ENCODE measurements at places on chromosomes 13 and 19.
A peak's percentile ranks its signal among the peaks of the same experiment; 100 is the strongest.

DNA sequence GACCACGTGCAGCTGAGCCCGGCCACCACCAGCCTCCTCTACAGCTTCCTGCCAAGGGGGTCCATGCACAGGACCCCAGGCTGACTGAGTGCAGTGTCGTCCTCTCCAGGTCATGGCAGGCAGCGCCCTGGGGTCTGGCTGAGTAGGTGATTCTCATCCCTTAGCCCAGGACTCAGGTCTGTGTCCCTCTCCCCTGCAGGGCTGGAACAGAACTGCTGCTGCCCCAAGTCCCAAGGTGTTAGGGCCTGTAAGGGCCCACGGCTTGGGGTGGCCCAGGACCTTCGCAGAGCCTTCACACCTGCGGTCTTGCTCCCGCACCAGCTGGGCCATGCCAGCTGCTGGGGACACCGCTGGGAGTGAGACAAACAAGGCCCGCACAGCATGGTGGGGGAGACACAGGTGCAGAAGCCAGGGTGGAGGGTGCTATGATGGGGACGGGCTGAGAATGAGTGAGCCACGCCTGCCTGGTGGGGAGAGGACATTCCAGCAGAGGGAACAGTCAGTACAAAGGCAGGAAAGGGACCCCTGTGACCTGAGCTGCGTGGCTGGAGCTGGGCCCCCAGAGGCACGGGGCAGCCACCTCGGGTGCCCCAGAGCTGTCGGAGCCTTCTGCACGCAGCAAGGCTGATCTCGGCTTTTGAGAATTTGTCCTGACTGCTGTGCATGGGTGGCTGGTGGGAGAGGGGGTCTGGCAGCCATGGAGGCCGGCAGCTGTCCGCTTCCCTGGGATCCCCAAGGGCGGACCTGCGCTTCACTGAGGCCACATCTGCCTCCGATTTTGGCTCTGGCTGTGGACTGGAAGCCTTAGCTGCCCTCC is 11.9 kb downstream of the PLEKHF1 start:
- peak; percentile 56 for DNase-seq

GRCh38 chr13:20049558-20050473 is 91.3 kb downstream of the ZMYM2 start:
- no peak for DNase-seq

DNA sequence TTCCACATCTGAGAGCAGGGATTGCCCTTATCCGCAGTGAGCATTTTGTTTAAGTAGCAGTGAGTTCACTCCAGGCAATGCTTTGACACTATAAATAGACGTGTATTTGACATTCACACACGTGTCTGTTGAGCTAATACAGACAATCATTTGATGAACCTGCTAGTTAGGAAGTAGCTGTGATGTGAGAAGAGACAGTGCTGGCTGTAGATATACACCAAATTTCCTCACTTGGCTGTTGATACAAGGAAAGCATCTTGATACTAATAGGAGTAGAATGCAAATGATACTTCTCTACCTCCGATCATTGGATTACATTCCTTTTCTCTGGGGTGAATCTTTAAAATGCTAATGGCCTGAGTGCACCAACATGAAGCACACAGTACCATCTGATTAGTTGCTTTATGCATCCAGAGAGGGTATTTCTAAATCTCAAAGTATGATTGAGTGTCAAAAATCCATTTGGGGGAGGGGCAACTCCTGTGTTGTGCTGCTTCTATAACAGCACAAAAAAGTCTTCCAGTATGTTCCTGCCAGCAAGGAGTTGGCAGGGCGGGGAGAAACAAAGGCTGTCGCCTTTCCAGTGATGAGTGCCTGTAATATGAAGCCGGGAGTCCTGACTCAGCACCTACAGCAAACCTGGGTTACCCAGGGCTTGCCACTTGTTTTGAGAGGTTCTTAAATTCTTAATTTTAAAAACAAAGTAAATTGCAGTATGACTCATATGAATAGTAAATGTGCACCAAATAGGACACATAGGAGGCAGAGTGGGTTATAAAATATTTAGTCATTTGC is 7.0 kb downstream of the CUL4A start:
- DNase-seq = no peak

GRCh38 chr19:1465191-1466016 is 13.6 kb downstream of the C19orf25 start:
- DNase-seq = no peak

DNA sequence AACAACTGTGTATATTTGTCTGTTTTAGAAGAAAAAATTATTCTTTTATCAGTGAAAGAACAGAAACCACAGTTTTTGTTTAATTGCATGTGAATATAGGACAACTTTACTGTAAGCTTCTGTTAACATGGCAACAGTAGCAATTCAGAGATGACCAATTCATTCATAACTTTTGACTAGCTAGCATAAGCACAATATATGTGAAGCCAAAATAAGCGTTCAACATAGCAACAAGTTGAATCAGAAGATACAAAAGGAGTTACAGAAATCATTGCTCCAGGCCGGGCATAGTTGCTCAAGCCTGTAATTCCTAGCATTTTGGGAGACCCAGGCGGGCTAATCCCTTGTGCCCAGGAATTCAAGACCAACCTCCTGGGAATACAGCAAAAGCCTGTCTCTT is 197.1 kb upstream of the GPC6 start:
- DNase-seq = no peak

- no peak for DNase-seq
These were observed 21.7 kb upstream of the LDLR start for GRCh38 chr19:11067356-11068113.

DNA sequence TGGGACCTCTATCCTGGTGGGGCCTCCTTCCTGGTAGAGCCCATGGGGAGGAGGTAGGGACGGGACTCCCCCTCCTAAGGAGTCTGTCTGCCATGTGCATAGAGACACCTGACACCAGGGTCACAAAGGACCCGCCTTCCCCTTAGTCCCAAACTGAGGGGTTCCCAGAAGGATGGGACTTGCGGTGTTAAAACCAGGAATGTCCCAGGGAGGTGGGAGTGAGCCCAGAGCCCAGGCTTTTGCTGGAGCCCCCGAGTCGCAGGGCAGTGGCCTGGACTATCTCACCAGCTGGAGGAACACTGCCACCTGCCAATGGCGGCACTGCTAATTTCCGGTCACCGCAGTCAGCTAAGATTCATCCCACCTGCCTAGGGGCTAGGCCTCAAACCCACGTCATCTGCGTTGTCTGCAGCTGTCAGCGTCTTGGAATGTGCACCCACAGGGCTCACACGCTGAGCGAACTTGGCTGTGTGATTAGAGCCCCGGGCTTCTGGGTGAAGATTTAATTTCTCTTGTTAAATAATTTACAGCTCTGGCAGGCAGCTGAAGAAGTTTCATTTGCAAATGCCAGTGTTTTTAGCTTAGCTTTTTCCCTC is 31.9 kb upstream of the ATP11A start:
- DNase-seq = no peak

DNA sequence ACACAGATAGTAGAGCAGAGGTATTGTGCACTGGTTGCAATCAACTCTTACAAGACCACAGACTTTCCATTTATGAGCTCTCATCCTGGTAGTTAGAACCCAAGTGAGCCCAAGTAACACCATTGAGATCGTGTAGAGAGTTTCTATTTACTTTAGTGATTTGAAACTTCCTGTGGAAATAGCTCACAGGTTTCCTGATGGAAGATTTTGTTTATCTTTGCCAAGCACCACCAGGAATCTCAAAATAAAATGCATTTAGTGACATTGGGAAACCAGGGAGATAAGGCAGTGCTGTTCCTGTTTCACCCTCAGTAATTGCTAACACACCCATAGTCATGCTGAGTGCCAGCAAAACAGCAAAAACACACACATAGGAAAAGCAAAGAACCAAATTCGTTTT is 102.5 kb downstream of the FLT1 start:
- no peak for DNase-seq

DNA sequence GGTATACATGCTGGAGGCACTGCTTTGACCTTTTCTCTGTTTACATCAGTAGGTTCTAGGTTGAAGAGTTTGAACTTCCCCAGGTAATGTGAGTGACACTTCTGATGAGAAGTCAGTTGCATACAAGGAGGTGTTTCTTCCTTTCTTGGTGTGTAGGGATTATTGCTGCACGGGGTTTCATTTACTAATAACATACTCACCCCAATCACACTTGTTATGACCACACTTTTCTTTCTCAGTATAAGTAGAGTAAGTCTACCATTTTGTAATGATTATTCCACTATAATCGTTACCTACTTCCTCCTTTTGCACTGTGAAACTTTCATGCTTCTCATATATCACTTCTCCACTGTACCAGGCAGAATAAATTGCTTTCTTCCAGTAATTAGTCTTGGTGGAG is 138.0 kb downstream of the TNFSF13B start:
- DNase-seq = no peak

GRCh38 chr19:35143818-35144217 is 763 bp downstream of the FXYD7 start:
- DNase-seq = no peak

DNA sequence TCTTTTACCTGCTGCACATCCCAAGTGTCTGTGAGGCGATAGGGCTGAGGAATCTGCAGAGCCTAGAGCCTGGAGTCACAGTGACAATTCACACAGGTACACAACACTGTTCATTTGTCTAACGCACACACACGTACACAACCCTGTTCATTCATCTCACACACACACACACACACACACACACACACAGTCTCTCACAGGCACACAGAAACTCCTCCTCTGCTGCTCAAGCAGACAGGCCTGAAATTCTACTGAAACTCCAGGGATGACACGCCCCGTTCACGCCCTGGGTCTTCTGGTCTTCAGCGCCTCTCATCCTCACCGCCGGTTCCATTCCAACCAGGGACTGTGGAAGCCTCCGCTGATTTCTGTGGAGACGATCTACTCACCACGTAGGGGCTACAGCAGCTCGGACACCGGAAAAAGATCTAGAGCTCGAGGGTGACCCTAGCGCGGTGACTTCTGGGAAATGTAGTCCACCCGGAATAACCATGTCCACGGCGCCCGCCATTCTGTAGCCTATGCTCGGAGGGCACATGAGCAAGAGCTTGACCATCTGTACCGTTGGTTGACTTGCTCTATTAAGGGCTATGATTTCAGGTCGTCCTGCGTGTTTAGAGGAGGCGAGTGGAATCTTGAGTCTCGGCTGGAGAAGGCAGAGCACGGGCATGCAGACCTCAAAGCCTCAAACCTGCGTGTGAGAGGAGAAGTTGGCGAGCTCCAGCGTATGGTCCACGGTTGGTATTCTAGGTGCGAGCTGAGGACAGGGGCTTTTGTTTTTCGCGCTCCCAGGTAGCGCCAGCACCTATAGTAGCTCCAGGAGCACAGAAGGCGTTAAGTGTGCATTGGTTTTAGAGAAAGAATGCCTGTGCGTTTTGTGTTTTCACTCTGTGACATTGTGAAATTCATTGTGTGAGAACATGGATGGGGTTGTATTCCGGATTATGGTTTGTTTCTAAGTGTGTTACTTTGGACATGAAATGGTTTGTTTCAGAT is 33.4 kb downstream of the ZNF45 start:
- DNase-seq = peak; percentile 86

- DNase-seq = no peak
These were observed 72.1 kb downstream of the KLF12 start for GRCh38 chr13:74061926-74062595.

DNA sequence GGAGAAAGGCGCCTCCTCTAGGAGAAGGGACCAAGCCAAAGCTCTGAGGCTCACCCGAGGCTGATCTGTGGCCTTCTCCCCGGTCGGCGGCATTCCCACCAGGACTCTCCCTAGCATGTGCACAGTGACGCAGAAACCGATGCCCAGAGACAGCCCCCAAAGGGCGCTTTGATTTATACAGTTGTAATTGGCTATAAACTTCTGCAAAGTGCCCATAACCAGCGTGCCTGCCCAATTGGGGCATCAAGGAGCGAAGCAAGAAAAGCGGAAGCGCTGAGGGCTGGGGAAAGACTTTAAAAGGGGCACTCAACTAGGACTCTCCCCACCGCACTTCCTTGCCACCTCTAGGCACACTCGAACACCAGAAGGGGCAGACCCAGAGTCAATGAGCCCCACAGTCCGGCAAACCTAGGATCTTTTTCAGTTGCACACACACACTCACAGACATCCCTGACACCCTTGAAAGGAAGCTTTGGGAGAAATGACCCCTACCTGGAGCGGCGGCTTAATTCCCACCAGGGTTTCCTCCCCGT is 1.8 kb downstream of the CDX2 start:
- no peak for DNase-seq

DNA sequence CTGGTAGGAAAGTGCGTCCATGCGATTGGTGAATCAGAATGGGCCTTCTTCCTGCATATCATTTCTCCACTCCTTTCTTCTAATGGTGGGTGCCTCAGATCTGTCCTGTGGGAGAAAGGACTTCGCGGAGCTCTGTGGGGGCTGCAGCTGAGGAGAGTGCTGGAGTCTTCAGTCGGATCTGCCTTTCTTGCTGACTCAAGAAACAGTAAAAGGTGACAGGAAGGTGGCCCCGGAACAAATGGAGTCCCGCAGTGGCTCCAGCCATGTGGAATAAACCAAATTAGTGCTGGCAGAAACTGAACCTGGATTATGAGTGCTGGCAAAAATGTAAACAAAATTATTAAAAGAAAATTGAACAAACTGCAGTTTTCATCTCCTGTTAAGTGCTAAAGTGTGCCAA is 15.1 kb upstream of the GAS6 start:
- no peak for DNase-seq

- no peak for DNase-seq
These were observed 154.5 kb downstream of the DCT start for GRCh38 chr13:94324767-94325540.

- no peak for DNase-seq
These were observed 25.2 kb downstream of the KCTD15 start for GRCh38 chr19:33821871-33822270.

DNA sequence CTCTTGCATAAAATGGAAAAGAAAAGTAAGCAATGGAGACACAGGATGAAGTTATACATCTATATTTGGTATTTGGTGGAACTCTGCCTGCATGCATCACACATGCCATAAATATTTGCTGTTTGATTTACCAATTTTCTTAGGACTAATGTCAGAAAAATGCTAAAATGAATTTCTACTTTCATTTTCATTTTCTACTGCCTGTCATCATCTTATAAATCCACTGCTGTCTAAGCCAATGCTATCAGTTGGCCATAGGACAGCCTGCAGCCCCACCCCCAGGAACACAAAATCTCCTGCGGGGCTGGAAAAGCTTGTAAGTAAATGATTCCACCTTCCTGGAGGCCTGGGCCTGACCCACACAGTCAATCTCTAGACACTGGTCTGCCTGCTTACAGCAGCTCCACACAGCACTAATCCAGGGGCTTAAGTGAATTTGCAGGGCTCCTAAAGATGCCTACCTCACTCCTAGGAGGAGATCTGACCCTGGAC is 122.0 kb downstream of the ENOX1 start:
- DNase-seq = no peak

Data from sciatic nerve (tissue), 2 donors.